ENCODE measurements at places on chromosomes 2 and 18.

- DNase-seq = no peak
Observed at GRCh38 chr2:112787729-112788393, 3.6 kb upstream of the IL1A start.

- no peak for DNase-seq
Observed at GRCh38 chr2:146730882-146731281, 1113.9 kb upstream of the ACVR2A start.

GRCh38 chr2:148165975-148166374, 145.1 kb downstream of the MBD5 start:
- DNase-seq = no peak

- DNase-seq = no peak
Observed at GRCh38 chr2:237722616-237723015, 76.0 kb upstream of the RBM44 start.

DNA sequence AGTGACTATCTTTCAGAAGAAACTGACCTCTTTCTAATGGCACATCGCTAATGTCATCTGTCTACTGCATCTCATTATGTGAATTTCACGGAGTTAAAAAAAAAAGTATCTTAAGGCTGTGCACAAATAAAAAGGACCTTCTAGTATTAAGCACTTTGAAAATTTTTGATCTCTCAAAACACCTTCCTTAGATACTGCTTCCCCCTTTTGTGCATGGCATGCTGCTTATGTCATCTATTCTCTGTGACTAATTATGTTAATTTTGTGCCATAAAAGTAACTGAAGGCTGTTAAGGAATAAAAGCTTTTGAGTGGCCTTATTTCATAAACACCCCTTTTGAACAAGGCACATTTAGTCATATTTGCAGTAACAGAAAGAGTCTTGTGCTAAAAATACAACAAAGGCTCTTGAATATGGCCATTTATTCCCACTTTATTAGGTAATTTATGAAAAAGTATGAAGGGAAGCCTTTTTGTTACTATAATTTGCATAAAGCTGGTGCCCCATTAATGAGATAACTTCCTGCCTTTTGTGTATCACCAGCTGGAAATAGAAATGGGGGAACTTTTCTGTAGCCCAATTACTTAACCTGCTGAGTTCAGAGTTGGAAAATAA, 1412.0 kb upstream of the ZEB2 start:
- no peak for DNase-seq

DNA sequence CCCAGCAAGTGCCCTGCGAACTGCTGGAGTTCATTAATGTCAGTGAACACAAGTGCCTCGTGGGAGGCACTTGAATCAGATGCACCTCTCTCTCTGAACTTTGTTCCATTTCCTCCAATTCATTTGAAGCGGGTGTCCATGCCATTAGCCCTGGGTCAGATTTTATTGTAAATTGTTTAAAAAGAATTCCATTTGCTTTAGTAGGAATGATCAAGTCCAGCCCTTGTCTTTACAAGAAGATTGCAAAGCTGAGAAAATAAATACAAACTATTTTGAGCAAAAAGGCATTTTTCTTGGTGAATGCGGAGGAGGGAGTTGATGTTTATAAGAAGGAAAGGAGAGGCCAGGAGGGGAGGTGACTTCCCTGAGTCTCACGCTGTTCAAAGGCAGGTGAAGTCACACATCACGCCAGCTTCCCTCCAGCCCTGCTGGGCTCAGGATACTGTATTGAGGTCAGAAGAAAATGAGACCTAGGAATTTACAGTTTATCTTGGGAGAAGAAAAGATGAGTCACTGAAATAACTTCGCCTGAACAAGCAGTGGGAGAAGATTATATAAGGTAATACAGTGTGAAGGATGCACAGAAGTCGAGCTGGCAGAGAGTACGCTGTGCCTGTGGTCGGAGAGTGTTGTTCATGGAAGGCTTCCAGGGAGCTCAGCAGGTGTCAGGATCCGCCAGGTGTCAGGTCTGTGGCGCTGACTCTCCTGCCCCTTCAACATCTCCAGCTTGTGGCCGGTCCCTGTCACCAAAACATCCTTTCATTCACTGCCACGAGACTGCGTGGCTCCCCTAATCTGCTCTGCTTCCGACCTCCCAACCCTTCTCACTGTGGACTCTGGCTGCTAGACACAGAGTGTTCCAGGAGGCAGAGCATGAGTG, 36.5 kb downstream of the EFR3B start:
- no peak for DNase-seq

GRCh38 chr2:113298176-113298575, 19.5 kb upstream of the PAX8 start:
- DNase-seq = no peak

DNA sequence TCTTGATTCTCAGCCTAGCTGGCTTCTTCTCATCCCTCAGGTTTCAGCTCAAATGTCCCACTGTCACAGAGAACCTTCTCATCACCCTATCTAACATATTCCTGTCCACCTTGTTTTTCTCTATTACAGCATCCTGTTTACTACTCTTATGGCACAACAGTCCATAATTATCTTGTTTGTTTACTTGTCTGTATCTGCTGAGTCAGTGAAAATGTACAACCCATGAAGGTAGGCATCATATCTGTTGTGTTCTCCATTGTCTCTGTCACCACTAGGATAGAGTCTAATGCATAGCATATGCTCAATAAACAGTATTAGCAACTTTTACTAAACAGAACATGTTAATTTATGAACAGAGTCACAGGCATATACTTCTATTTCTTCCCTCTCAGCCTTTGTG, 261.7 kb downstream of the ETAA1 start:
- DNase-seq = no peak

DNA sequence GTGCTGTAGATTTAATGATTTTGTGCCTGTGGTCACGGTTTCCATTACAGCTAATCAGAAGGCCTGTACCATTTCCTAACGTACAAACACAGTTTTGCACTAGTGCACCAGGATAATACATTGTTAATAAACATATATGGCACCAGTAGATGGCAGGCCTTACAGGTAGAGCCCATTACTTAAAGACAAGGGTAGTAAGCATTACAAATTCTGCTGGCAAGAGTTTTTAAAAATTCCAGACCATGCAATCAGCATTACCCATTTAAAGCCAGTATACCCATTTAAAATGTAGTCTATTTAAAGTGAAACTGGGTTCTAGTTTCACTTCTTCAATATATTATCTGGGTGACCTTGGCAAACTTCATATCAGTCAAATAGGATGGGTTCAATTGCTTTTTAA, 224.2 kb downstream of the NUP35 start:
- DNase-seq = no peak
